Spinal cord (tissue), 10 donors: ENCODE measurements at places on chromosomes 16 and 17. TPM values are rescaled to one million over a fixed set of nuclear protein-coding genes. Genes with fewer than 3 reads are reported as not detected.

DNA sequence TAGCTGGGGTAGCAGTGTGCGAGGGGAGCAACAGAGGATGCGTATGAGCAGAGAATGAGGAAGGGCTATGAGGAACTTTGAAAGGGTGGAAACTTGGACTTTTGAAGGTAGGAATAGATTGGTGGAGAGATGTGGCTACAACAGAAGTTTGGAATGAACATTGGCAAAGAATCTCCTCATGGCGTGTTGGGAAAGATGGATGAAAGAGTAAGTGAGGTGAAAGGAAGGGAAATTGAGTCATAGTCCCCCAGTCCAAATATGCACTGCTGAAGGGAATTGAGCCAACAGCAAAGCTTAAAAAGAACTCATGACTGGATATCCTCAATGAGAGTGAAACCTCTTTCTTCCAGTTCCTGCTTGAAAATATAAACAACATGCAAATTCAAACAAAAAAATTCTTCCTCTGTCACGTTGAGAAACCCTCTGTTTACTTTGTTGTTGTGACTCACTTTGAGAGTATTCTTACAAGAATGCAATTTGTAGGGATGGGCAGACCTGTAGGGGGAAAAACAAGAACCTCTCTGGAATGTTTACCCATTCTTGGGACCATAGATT lies 313.2 kb upstream of the KCNJ16 start:
- no peaks in the 10 kb centered on the region for H3K27me3 ChIP-seq
- no peaks in the 10 kb centered on the region for H3K4me1 ChIP-seq
- no peak overlapping the region for H3K27ac ChIP-seq
- no peak overlapping the region for H3K4me3 ChIP-seq
- DNase-seq, result no peak
- no peaks in the 10 kb centered on the region for H3K36me3 ChIP-seq

DNA sequence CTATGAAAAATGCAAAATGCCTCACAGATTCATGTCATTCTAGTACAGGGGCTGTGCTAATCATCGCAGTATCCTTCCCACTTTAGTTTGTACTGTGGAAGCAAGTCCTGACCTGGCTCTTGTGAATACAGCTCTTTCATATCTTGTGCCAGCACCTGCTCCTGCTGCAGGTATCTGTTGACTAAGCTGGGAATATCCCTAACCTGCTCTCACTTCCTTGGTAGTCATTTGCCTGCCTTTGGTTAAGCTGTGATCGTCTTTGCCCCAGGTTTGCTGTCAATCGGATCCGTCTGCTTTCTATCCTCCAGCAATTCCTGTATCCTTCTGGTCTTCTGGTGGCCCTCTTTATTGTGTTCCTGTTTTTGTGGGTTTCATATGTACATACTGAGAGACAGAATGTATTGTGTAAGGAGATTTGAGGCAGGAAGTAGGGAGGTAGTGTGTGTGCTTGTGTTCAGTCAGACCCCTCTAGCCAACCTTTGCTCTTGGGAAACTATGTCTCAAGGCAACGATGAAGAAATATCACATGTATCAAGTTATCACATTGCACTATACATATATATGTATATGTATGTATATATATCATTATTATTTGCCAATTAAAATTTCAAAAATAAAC lies 7.7 kb upstream of the GINS3 start:
- no peaks in the 10 kb centered on the region for H3K36me3 ChIP-seq
- no peaks in the 10 kb centered on the region for H3K27me3 ChIP-seq
- H3K27ac ChIP-seq, result no peak overlapping the region
- no peak for DNase-seq
- no peaks in the 10 kb centered on the region for H3K4me1 ChIP-seq

DNA sequence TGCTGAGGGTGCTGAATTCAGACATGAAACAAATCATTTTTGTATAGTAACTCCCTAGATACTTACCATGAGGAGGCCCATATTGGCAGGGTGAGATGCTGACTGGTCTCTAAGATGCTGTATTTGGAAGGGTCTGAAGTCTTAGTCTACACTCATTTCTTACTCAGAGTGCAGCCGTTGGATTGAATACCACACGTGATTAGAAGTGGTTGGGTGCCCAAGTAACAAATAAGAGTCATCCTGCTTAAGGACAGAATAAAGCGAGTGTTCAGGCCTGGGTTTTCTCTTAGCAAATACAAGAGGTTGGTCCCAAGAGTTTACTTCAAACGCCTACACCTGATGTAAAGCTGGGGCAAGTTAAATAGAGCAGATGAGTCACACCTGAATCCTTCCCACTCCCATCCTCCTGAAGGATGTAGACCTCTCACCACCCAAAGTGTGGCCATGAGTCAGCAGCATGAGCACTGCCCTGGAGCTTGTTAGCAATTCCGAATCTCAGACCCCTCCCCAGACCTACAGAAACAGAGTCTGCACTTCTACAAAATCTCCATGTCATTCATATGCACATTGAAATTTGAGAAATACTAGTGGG lies 284.6 kb upstream of the CDH5 start:
- no peaks in the 10 kb centered on the region for H3K36me3 ChIP-seq
- H3K27me3 ChIP-seq, result no peaks in the 10 kb centered on the region
- no peak for DNase-seq
- H3K27ac ChIP-seq, result no peak overlapping the region

- H3K27ac ChIP-seq, result no peak overlapping the region
- DNase-seq, result peak; percentile 88
- no peaks in the 10 kb centered on the region for H3K27me3 ChIP-seq
- no peaks in the 10 kb centered on the region for H3K36me3 ChIP-seq
- peak overlapping the region; percentile 6 for H3K4me3 ChIP-seq
- H3K4me1 ChIP-seq, result no peaks in the 10 kb centered on the region
Measured at GRCh38 chr16:72066747-72067146, 3.7 kb downstream of the HPR start.

Gene NAA60
- total RNA-seq, result 14.8 TPM
